ENCODE measurements at places on chromosomes 2 and 18. TPM values are rescaled to one million over a fixed set of nuclear protein-coding genes. Genes with fewer than 3 reads are reported as not detected.

MYOM1 gene
- 177 TPM for polyA plus RNA-seq

RANBP2 gene
- polyA plus RNA-seq, result 15.8 TPM

CD207 gene
- polyA plus RNA-seq, result 0.18 TPM

ADCYAP1 gene
- 0.02 TPM for polyA plus RNA-seq

IL1RN gene
- polyA plus RNA-seq, result 0.54 TPM

PSD4 gene
- 1.0 TPM for polyA plus RNA-seq

C2orf78 gene
- not detected for polyA plus RNA-seq

GALNT5 gene
- 0.34 TPM for polyA plus RNA-seq

All from right cardiac atrium (tissue), 5 donors.